ENCODE measurements at places on chromosomes 3 and 15. TPM values are rescaled to one million over a fixed set of nuclear protein-coding genes. Genes with fewer than 3 reads are reported as not detected.

DNA sequence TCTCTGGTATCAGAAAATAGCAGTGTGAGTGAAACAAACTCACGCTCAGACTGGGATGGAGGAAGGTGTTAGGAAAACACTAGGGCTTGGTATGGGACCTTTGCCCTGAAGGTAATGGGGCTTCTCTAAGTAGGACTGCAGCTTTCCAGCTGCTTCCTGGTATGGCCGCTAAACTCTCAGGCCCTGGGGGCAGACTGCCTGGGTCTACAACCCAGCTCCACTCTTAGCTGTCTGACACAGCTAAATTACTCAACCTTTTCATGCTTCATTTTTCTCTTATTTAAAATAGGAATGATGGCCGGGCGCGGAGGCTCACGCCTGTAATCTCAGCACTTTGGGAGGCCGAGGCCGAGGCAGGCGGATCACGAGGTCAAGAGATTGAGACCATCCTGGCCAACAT lies 5.2 kb upstream of the YEATS2 start:
- no peaks in the 10 kb centered on the region for H3K4me1 ChIP-seq
- no peaks in the 10 kb centered on the region for H3K36me3 ChIP-seq
- no peak for DNase-seq
- H3K27ac ChIP-seq, result no peak overlapping the region
- H3K27me3 ChIP-seq, result no peaks in the 10 kb centered on the region
- no peak overlapping the region for H3K4me3 ChIP-seq

DNA sequence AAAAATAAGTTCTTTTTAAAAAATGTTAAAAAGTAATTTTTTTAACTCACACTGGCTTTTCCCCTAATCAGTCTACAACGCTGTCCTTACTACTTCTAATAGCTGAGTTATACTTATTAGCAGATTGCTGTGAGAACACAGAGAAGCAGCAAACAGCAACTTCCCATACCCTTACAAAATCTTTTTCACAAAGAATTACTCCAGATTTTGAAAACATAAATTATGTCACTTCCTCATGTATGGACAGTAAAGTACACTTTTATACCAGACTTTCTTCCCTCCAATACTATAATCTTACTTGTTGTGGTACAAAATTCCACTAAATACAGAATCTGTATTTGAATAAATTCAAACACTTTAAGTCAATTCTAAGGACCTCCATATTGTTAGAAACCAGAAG lies 2.1 kb downstream of the PHC3 start:
- no peaks in the 10 kb centered on the region for H3K36me3 ChIP-seq
- no peak for DNase-seq
- peak overlapping the region; percentile 83 for H3K4me3 ChIP-seq
- no peaks in the 10 kb centered on the region for H3K27me3 ChIP-seq

GRCh38 chr3:61802772-61803171 lies 241.4 kb downstream of the PTPRG start:
- no peaks in the 10 kb centered on the region for H3K36me3 ChIP-seq
- H3K4me3 ChIP-seq, result no peak overlapping the region
- H3K27me3 ChIP-seq, result no peaks in the 10 kb centered on the region
- no peak for DNase-seq
- H3K4me1 ChIP-seq, result no peaks in the 10 kb centered on the region

GRCh38 chr3:135034291-135034768 lies 239.3 kb downstream of the EPHB1 start:
- no peaks in the 10 kb centered on the region for H3K27me3 ChIP-seq
- no peak for DNase-seq
- no peak overlapping the region for H3K4me3 ChIP-seq
- no peaks in the 10 kb centered on the region for H3K4me1 ChIP-seq
- no peaks in the 10 kb centered on the region for H3K36me3 ChIP-seq

Gene PRSS50
- total RNA-seq, result not detected

DNA sequence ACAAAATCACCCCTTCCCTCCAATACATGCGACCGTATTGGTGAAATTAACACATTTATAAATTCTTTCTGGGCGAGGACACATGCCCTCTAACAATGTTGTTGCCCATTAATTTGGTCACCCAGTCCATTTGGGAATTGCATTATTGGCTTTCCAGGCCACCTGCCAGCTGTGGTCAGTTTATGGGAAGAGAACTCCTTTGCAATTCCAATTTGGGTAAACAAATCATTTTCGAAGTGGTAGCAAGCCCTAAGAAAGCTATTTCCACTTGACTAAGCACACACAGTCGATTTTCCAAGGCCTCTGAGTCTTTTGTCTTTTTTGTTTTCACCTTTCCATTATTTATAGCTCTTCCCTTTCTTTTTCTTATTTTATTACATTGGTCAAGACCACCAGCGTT lies 362.3 kb upstream of the RGMA start:
- H3K4me1 ChIP-seq, result no peaks in the 10 kb centered on the region
- no peaks in the 10 kb centered on the region for H3K36me3 ChIP-seq
- no peak overlapping the region for H3K4me3 ChIP-seq
- no peak overlapping the region for H3K27ac ChIP-seq
- no peak for DNase-seq

GRCh38 chr15:41792000-41792637 lies 17.8 kb downstream of the MAPKBP1 start:
- H3K4me1 ChIP-seq, result peaks cover 10% of the 10 kb centered on the region
- no peak overlapping the region for H3K4me3 ChIP-seq
- peak overlapping the region; percentile 11 for H3K27ac ChIP-seq
- no peaks in the 10 kb centered on the region for H3K36me3 ChIP-seq
- H3K27me3 ChIP-seq, result no peaks in the 10 kb centered on the region
- no peak for DNase-seq

DNA sequence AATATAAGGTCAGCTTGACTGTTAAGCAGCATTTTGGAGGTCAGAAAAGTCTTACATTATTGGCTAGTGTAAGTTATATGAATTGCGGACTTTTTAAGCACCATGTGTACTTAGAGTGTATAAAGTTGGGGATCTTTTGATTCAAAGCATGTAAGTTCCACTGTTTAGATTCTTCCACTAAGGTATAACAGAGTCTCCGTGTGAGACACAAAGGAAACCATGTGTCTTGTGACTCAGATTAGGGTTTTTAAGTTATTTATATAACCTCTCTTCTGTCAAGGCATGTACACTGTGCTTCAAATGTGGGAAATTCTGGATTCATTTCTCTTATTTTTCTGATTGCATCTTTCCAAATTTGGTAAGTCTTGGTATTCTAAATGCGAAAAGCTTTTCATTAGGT lies 143.5 kb upstream of the SOX2 start:
- DNase-seq, result no peak
- no peaks in the 10 kb centered on the region for H3K4me1 ChIP-seq
- no peaks in the 10 kb centered on the region for H3K27me3 ChIP-seq
- no peak overlapping the region for H3K4me3 ChIP-seq
- H3K36me3 ChIP-seq, result no peaks in the 10 kb centered on the region

- no peaks in the 10 kb centered on the region for H3K36me3 ChIP-seq
- H3K4me1 ChIP-seq, result peaks cover 22% of the 10 kb centered on the region
- no peak overlapping the region for H3K27ac ChIP-seq
- no peak for DNase-seq
Measured at GRCh38 chr3:51970606-51971300, 3.1 kb downstream of the ABHD14B start.

- H3K36me3 ChIP-seq, result no peaks in the 10 kb centered on the region
- no peak overlapping the region for H3K27ac ChIP-seq
- no peak for DNase-seq
- no peaks in the 10 kb centered on the region for H3K27me3 ChIP-seq
- H3K4me3 ChIP-seq, result no peak overlapping the region
- H3K4me1 ChIP-seq, result peaks cover 3% of the 10 kb centered on the region
Measured at GRCh38 chr3:108524537-108524936, 14.1 kb upstream of the MYH15 start.

DNA sequence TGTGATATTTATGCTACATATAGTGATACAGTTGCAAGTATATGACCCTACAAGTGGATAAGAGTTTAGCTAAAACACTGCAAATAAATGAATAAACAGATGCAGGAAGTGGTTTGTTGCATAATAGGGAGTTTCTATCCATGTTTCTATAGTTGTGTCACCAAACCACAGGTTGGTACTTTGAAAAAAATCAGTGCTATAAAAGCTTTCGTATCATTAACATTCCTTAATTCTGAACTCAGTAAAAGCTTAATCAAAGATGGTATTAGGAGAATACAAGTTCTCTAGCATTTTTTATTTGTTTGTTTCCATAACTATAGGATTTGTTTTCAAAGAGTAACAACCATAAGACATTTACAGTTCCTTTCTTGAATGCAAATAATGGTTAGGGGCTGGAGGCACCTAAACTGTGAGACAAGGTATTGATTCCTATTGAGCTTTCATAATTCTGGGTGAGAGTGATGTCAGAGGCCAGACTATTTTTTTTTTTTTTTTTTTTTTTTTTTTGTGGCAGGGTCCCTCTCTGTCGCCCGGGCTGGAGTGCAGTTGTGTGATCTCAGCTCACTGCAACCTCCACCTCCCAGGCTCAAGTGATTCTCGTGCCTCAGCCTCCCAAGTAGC lies 29.6 kb downstream of the CPOX start:
- H3K36me3 ChIP-seq, result no peaks in the 10 kb centered on the region
- H3K27ac ChIP-seq, result no peak overlapping the region
- DNase-seq, result no peak
- H3K4me3 ChIP-seq, result no peak overlapping the region
- H3K4me1 ChIP-seq, result no peaks in the 10 kb centered on the region
- no peaks in the 10 kb centered on the region for H3K27me3 ChIP-seq

Gene MAGEL2
- total RNA-seq, result not detected

GRCh38 chr3:53941950-53942349 lies 50.3 kb upstream of the SELENOK start:
- no peaks in the 10 kb centered on the region for H3K36me3 ChIP-seq
- H3K27ac ChIP-seq, result no peak overlapping the region
- no peaks in the 10 kb centered on the region for H3K27me3 ChIP-seq

DNA sequence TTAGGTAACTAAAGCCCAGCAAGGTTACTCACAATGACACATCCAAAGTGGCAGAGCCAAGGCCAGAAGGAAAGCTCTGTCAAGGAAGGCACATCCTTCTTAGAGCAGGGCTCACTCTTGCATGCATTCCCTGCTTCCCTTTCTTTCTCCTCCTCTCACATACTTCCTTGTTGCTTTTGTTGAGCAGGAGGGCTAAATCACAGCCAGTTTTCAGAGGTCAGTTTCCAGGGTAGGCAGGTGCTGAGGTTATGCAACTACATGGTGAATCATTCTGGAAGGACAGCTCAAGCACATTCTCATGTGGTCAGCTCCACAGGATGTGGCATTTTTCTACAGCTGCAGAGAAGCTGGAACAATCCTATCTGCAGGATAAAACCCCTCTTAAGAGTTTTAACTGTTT lies 275.6 kb downstream of the ZNF621 start:
- H3K4me1 ChIP-seq, result no peaks in the 10 kb centered on the region
- H3K27me3 ChIP-seq, result no peaks in the 10 kb centered on the region
- no peaks in the 10 kb centered on the region for H3K36me3 ChIP-seq
- H3K27ac ChIP-seq, result peak overlapping the region; percentile 37
- DNase-seq, result peak; percentile 44

Gene PLCH1
- total RNA-seq, result 0.77 TPM

DNA sequence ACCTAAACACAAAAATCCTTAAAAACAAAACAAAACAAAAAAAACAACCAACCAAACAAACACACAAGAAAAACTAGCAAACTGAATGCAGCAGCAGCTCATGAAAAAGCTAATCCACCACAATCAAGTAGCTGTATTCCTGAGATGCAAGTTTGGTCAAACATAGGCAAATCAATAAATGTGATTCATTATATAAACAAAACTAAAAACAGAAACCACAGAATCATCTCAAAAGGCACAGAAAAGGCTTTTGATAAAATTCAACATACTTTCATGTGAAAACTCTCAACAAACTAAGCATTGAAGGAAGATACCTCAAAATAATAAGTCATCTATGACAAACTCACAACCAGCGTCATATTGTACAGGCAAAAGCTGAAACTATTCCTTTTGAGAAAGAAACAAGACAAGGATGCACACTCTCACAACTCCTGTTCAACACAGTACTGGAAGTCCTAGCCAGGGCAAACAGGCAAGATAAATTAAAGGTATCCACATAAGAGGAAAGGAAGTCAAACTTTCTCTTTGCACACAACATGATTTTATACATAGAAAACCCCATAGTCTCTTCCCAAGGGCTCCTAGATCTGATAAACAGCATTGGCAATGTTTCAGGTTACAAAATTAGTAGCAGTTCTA lies 495.1 kb upstream of the SGO1 start:
- no peaks in the 10 kb centered on the region for H3K27me3 ChIP-seq
- H3K4me1 ChIP-seq, result no peaks in the 10 kb centered on the region
- H3K27ac ChIP-seq, result no peak overlapping the region

Gene XYLB
- total RNA-seq, result 0.26 TPM

Gene CSNK1G1
- total RNA-seq, result 16.5 TPM

DNA sequence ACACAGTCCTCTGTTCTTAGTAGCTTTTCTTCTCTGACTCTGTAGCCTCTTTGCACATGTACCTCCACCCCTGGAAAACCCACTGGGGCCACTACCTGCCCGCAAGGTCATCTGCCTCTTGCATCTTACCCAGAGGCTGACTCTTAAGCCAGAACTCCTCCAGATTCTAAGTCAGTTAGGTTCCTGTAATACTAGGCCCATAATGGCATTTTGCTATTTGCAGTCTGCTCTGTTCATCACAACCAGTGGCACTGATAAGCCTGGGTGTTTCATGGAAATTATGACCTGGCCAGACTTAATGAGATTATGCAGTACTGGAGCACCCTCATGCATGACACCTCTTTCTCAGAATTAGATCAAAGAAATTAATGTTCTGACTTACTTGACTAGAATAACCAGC lies 31.7 kb upstream of the ATG7 start:
- H3K36me3 ChIP-seq, result no peaks in the 10 kb centered on the region
- H3K27ac ChIP-seq, result no peak overlapping the region
- H3K27me3 ChIP-seq, result no peaks in the 10 kb centered on the region
- H3K4me3 ChIP-seq, result no peak overlapping the region
- H3K4me1 ChIP-seq, result no peaks in the 10 kb centered on the region
- DNase-seq, result no peak

DNA sequence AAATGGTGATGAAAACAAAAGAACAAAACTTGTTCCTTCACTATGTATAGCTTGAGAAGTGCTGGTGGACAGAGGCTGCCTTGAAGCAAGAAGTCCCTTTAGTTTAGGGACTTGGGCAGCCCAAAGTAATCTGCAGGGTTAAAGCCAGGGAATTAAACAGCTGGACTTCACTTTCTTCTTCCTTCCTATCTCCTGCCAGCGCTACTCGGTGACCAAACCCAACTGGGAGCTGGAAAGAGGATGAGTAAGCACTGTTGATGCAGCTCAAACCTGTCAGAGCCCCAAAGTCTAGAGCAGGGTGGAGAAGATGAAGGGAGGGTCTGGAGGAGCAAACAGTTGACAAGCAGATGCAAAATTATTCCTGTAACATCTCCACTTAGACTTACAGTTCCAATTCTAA lies 73.1 kb upstream of the FBN1 start:
- DNase-seq, result no peak
- no peaks in the 10 kb centered on the region for H3K27me3 ChIP-seq

GRCh38 chr3:142951794-142952193 lies 11.7 kb downstream of the PAQR9 start:
- H3K36me3 ChIP-seq, result no peaks in the 10 kb centered on the region
- H3K4me3 ChIP-seq, result no peak overlapping the region
- no peak for DNase-seq
- H3K27ac ChIP-seq, result no peak overlapping the region
- H3K27me3 ChIP-seq, result no peaks in the 10 kb centered on the region
- H3K4me1 ChIP-seq, result no peaks in the 10 kb centered on the region

Gene CYP1A2
- total RNA-seq, result not detected

Gene SLC9A9
- 12.8 TPM for total RNA-seq

GRCh38 chr3:182725372-182726251 lies 67.7 kb upstream of the ATP11B start:
- H3K27me3 ChIP-seq, result no peaks in the 10 kb centered on the region
- H3K4me1 ChIP-seq, result no peaks in the 10 kb centered on the region
- H3K36me3 ChIP-seq, result no peaks in the 10 kb centered on the region
- no peak overlapping the region for H3K27ac ChIP-seq
